Thoracic aorta (tissue), 2 donors: ENCODE measurements at places on chromosomes 11 and 22.
A peak's percentile ranks its signal among the peaks of the same experiment; 100 is the strongest.

GRCh38 chr11:2481253-2481652, 36.4 kb downstream of the KCNQ1 start:
- H3K4me1 ChIP-seq: no peaks in the 10 kb centered on the region
- no peak overlapping the region for H3K27ac ChIP-seq
- H3K36me3 ChIP-seq: no peaks in the 10 kb centered on the region
- DNase-seq: no peak
- no peak overlapping the region for H3K4me3 ChIP-seq

GRCh38 chr11:111905411-111905810, 6.2 kb downstream of the CRYAB start:
- H3K27ac ChIP-seq: no peak overlapping the region
- H3K4me3 ChIP-seq: no peak overlapping the region
- H3K27me3 ChIP-seq: no peaks in the 10 kb centered on the region
- DNase-seq: no peak
- no peaks in the 10 kb centered on the region for H3K36me3 ChIP-seq

DNA sequence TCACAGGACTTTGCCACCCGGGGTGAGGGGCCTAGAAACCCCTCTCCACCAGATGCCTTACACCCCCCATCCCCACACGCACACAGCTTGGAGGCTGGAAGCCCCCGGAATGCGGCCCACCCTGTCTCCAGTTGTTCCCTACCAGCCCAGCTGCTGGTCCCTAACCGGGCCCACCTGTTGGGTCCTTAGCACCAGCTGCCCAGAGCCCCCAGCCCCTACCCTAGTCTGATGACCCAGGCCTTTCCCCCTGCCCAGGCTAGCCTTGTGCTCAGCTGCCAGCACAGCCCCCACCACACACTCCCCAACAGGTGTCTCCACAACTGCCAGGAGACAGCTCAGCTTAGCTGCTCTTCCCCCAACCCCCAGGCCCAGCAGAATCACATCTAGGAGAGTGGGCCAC, 67.1 kb downstream of the CDKN1C start:
- H3K27ac ChIP-seq: no peak overlapping the region
- DNase-seq: no peak
- peaks cover 8% of the 10 kb centered on the region for H3K4me1 ChIP-seq
- no peak overlapping the region for H3K4me3 ChIP-seq

- no peaks in the 10 kb centered on the region for H3K27me3 ChIP-seq
- peaks cover 14% of the 10 kb centered on the region for H3K36me3 ChIP-seq
- no peak overlapping the region for H3K4me3 ChIP-seq
Measured at GRCh38 chr11:17287058-17287457, 10.5 kb downstream of the NUCB2 start.

GRCh38 chr11:134433251-134433650, 21.2 kb upstream of the B3GAT1 start:
- H3K36me3 ChIP-seq: no peaks in the 10 kb centered on the region
- no peak overlapping the region for H3K4me3 ChIP-seq
- no peak for DNase-seq
- H3K27ac ChIP-seq: no peak overlapping the region
- no peaks in the 10 kb centered on the region for H3K4me1 ChIP-seq
- no peaks in the 10 kb centered on the region for H3K27me3 ChIP-seq

DNA sequence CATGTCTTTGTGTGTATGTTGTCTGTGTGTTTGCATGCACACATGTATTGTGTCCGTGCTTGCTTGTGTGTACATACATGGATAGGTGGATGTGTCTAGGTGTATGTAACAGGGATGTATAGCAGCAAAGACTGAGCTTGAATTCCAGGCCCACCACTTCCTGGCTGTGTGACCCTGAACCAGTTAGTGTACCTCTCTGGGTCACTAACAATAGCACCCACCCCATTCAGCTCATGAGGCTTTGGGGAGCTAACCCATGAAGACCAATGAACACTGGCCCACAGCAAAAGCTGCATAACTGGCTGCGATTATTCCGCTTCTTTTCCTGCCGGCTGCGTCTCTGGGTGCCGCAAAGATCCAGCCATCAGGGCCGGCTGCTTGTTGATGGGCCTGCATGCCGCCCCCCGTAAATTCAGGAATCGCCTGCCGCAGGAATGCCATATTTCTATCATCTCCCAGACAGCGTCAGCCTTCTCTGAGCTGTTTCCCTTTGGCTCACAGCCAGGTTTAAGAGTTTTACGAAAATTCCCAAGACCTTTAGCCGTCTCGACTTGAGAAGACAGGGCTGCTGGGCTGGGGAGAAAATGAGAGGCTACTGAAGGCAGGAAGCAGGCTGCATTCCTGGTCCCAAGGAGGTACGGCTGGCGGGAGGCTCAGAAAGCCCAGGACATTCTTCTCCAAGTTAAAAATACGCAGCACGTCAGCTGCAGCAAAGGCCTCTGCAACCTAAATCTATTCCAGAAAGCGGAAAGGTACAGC, 224.6 kb downstream of the MN1 start:
- no peak overlapping the region for H3K27ac ChIP-seq
- no peak overlapping the region for H3K4me3 ChIP-seq
- H3K36me3 ChIP-seq: no peaks in the 10 kb centered on the region
- no peak for DNase-seq

- H3K4me3 ChIP-seq: no peak overlapping the region
- H3K27me3 ChIP-seq: no peaks in the 10 kb centered on the region
- H3K36me3 ChIP-seq: no peaks in the 10 kb centered on the region
- no peak overlapping the region for H3K27ac ChIP-seq
Measured at GRCh38 chr22:16963189-16963945, 44.7 kb downstream of the GAB4 start.

- H3K36me3 ChIP-seq: no peaks in the 10 kb centered on the region
- H3K4me3 ChIP-seq: peak overlapping the region; percentile 86
- no peaks in the 10 kb centered on the region for H3K27me3 ChIP-seq
- DNase-seq: no peak
- no peak overlapping the region for H3K27ac ChIP-seq
Measured at GRCh38 chr11:110431051-110431672, 1.4 kb downstream of the FDX1 start.

- peak overlapping the region; percentile 37 for H3K27ac ChIP-seq
- H3K27me3 ChIP-seq: no peaks in the 10 kb centered on the region
- no peak for DNase-seq
- H3K4me1 ChIP-seq: peaks cover 24% of the 10 kb centered on the region
- no peak overlapping the region for H3K4me3 ChIP-seq
- H3K36me3 ChIP-seq: no peaks in the 10 kb centered on the region
Measured at GRCh38 chr11:3058753-3059664, 1.8 kb upstream of the CARS1 start.

DNA sequence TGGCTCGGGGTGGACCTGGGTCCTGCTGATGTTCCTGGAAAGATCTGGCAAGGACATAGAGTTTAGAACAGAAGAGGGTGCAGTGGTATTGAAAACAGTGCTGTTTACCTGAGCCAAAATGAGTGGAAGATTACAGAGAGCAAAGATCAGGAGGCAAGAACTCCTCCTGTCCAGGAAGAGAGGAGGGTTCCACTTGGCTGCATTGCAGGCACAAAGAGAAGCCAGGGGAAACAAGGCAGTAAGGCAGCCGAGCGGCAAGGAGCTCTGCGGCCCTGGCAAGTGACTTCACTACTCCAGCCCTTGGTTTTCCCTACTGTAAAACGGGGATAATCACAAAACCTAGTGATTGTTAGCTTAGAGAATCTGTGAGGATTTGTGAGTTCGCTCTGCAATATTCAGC, 3.7 kb upstream of the PACSIN2 start:
- H3K4me1 ChIP-seq: no peaks in the 10 kb centered on the region
- no peaks in the 10 kb centered on the region for H3K36me3 ChIP-seq
- no peak overlapping the region for H3K27ac ChIP-seq
- no peak for DNase-seq
- H3K27me3 ChIP-seq: no peaks in the 10 kb centered on the region
- H3K4me3 ChIP-seq: no peak overlapping the region

GRCh38 chr11:68374531-68374930, 62.1 kb downstream of the LRP5 start:
- H3K4me3 ChIP-seq: peak overlapping the region; percentile 55
- H3K36me3 ChIP-seq: no peaks in the 10 kb centered on the region
- H3K4me1 ChIP-seq: peaks cover 74% of the 10 kb centered on the region
- peak overlapping the region; percentile 97 for H3K27ac ChIP-seq
- no peaks in the 10 kb centered on the region for H3K27me3 ChIP-seq

- DNase-seq: no peak
- peak overlapping the region; percentile 45 for H3K27ac ChIP-seq
- peak overlapping the region; percentile 34 for H3K4me3 ChIP-seq
- no peaks in the 10 kb centered on the region for H3K27me3 ChIP-seq
- H3K4me1 ChIP-seq: no peaks in the 10 kb centered on the region
Measured at GRCh38 chr11:134139873-134140331, 71.0 kb downstream of the JAM3 start.

DNA sequence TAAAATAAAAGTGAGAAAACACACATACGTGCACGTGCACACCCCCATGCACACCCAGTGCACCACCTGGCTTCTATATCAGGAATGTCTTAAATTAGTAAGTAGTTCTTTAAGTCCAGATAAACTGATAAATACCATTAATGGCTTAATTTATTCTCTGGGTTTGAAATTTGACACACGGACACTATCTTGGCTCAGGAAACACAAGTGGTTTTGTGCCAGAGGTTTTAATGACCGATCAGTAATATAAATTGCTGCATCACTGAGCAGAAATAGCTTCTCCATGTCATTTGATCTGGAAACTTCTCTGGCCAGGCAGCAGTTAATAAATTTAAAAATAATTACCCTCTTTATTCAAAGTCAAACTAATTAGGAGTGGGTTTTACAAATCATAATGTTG, 101.5 kb upstream of the NNMT start:
- DNase-seq: no peak
- peaks cover 75% of the 10 kb centered on the region for H3K4me1 ChIP-seq
- no peak overlapping the region for H3K4me3 ChIP-seq
- H3K27me3 ChIP-seq: no peaks in the 10 kb centered on the region
- peak overlapping the region; percentile 95 for H3K27ac ChIP-seq

DNA sequence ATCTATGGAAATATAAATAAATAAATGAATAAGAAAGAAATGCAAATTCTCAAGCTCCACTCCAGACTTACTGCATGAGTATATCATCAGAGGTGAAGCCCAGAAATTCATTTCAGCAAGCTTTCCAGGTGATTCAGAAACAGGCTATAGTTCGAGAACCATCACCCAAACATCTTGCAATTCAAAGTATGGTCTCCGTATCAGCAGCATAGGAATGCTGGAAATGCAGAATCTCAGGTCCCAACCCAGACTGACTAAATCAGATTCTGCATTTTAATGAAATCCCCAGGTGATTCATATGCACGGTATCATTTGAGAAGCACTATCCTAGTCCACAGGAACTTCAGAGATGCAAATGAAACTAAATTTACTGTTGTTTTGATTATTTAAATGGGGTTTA, 95.3 kb downstream of the SERGEF start:
- no peak overlapping the region for H3K27ac ChIP-seq
- no peaks in the 10 kb centered on the region for H3K27me3 ChIP-seq
- no peaks in the 10 kb centered on the region for H3K36me3 ChIP-seq
- no peaks in the 10 kb centered on the region for H3K4me1 ChIP-seq
- no peak overlapping the region for H3K4me3 ChIP-seq

DNA sequence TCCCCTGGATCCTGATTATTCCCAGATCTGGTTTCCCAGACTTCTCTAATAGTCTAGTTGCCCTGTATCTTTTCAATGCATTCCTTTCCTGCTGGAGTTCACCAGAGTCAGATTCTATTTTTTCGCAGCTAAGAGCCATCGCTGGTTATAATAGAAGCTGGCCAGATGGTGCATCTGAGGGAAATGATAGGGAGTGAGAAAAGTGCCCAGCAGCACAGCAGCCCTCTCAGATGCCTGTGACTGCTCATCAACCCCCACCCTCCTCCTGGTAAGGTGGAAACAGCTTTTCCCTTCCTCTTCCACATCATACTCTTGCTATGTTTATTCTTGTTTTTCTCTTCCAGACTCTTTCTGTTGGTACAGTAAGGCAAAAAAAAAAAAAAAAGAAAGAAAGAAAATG, 12.8 kb downstream of the OR8A1 start:
- H3K4me3 ChIP-seq: no peak overlapping the region
- no peak overlapping the region for H3K27ac ChIP-seq
- H3K4me1 ChIP-seq: no peaks in the 10 kb centered on the region
- H3K27me3 ChIP-seq: no peaks in the 10 kb centered on the region

DNA sequence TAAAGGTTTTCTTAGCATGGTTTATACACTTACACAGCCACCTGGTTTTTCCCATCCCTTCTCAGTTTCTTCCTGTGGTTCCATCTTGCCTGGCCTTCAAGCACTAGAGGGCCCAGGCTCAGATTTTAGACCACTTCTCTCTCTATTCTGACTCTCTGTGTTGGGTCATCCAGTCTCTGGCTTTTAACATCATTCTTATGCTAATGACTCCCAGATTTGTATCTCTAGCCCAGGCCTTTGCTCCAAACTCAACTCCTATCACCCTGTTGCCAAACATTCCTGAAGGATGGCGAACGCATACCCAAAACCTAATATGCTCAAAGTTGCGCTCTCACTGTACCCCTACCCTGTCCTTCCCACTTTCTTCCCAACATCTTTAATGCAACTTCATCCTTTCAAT, 135.1 kb downstream of the SPATA19 start:
- no peak for DNase-seq
- no peak overlapping the region for H3K4me3 ChIP-seq
- H3K36me3 ChIP-seq: no peaks in the 10 kb centered on the region
- no peak overlapping the region for H3K27ac ChIP-seq
- no peaks in the 10 kb centered on the region for H3K4me1 ChIP-seq
- H3K27me3 ChIP-seq: no peaks in the 10 kb centered on the region

- no peak overlapping the region for H3K4me3 ChIP-seq
- no peak for DNase-seq
Measured at GRCh38 chr22:34122042-34122441, 201.8 kb upstream of the LARGE1 start.

DNA sequence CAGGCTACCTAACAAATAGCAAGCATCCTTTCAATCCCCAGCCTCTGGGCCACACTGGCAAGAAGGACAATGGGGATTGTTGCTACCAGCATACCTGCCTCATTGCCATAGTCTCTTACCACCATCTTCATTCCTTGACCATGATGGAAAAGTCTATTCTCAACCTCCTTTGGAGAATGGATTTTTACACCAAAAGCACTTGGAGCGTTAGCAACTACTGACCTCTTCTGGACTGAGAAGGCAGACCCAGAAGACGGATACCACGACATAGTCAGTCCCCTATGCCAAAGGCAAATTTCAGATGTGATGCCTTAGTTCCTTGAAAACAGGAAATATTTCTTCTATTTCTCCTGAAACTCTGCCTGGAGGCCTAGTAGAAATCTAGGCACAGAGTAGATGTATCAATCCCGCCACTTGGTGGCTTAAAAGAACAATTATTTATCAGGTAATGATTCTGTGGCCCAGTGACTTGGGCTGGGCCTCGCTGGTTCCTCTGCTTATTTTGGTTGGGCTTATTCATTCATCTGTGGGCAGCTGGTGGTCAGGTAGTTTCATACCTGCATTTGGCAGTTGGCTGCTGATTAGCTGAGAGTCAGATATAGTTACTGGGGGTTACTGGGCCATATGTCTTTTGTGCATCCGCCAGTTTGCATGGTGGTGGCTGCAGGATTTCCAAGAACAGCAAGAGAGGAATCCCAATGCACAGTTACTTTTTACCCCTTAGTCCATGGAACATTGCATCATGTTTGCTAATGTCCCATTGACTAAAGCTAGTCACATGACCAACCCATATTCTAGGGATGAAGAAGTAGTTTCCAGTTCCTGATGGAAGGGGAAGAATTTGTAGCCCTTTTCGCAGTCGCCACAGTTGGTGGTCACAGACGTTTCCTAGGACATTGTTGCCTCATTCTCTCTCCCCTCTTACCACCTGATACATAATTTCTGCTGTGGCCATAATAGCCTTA, 75.2 kb downstream of the DHCR7 start:
- H3K27ac ChIP-seq: no peak overlapping the region
- H3K27me3 ChIP-seq: no peaks in the 10 kb centered on the region
- H3K36me3 ChIP-seq: no peaks in the 10 kb centered on the region
